ENCODE measurements at places on chromosomes 6 and 20.
A peak's percentile ranks its signal among the peaks of the same experiment; 100 is the strongest.

- DNase-seq: no peak
Observed at GRCh38 chr6:1018041-1018440, 293.9 kb upstream of the FOXQ1 start.

DNA sequence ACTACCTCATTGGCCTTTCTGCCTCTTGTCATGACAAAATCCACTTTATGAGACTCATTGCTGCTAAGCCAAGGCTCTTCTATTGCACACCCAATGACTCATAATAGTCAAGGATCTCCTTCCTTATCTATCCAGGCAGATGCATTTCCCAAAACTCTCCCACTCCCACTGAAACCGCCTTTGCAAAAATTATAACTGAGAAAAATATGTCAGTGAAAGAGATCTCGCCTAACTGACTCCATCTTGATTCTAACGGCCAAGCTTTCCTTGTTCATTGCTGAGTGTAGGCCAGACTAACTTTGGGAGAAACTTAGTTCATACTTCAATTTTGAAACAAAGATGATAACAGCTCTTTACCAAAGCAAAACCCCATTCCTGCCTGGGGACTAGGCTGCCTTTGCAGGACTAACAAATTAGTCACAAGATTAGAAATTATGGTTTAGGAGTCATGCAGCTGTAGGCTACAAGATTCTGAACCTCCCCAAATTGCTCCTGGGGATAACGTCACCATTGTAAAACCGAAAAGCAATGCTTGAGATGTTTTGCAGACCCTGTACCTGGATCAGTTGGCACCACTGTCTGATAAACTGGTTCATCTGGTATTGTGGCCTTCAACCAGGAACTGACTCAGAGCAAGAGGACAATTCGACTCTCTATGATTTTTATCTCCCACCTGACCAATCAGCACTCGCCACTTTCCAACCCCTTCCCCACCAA is 47.1 kb downstream of the HAO1 start:
- no peak for DNase-seq

- DNase-seq: no peak
Observed at GRCh38 chr20:53201588-53201987, 229.4 kb downstream of the TSHZ2 start.

DNA sequence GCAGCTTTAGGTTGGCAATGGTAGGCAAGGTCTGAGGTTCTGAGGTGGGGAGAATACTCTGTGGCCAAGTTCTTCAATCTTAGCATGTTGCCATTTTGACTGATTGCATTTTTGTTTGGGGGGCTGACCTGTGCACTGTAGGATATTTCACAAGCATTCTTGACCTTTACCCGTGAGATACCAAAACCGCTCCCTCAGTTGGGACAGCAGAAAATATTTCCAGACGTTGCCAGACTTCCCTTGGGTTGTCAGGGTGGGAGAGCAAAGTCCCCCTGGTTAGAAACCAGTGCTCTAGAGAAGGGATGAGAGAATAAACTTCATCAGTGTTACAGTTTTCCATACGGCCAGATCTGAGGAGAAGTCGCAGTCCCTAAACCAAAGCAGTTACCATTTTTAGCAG is 279.6 kb downstream of the TFAP2B start:
- no peak for DNase-seq

DNA sequence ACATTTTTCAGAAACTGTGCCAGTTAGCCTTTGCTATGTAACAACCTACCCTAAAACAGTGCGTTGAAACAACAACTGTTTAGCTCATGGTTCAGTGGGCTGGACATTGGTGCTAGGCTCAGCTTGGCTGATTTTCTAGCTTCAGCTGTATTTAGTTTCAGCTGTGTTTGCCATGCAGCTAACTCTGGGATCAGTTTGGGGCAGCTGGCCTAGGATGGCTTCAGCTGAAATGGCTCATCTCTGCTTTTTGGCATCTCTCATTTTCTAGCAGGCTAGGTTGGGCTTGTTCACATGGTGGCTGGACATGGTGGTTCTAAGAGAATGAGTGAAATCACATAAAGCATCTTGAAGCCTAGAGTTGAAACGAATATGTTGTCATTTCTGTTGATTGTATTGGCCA is 464.2 kb downstream of the QKI start:
- no peak for DNase-seq

DNA sequence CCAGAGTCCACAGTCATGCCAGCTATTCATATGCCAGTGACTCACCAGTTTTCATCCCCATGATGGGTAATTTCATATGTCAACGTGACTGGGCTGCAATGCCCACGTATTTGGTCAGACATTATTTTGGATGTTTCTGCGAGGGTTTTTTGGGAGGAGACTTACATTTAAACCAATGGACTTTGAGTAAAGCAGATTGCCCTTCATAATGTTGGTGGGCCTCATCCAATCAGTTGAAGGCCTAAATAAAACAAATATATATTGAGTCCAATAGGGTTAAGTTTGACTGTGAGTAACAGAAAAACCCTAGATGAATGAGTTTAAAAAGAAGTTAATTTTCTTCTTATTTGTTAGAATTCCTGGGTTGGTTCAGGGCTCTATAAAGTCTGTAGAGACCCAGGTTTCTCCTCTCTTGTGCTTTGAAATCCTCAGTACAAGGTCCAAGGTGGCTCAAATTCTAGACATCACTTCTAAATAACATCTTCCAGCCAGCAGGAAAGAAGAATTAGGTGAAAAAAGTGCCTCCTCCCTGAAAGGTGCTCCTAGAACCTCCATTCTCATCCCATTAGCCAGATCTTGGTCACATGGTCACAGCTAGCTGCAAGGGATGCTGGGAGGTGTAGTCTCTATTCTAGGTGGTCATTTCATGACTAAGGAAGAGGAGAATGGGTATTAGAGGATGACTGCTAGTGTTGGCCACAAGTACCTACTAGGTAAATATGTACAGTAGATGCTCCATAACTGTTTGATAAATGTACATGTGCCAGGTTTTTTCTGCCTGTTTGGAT is 16.7 kb upstream of the NEDD9 start:
- DNase-seq: no peak

- DNase-seq: peak; percentile 38
Observed at GRCh38 chr20:32285621-32286371, 8.3 kb downstream of the KIF3B start.

- DNase-seq: no peak
Observed at GRCh38 chr6:9136141-9136822, 700.9 kb upstream of the SLC35B3 start.

DNA sequence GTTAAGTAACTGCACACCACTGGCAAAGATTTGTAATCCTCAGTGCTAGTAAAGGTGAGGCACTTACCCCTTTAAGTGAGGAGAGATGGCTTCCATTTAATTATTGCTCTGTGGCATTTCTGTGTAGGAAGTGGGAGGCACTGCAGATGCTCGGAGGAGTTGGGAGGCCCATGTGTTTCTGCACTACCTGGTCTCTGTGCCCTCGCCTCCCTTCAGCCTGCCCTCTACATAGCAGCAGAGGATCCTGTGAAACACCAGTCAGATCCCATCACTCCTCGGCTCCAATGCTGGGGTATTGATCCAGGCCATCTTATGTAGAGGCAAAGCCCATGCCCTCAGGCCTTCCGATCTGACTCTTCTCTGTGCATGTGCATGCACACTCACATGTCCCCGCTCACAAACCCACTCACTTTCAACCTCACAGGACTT is 67.0 kb downstream of the SLX4IP start:
- no peak for DNase-seq

DNA sequence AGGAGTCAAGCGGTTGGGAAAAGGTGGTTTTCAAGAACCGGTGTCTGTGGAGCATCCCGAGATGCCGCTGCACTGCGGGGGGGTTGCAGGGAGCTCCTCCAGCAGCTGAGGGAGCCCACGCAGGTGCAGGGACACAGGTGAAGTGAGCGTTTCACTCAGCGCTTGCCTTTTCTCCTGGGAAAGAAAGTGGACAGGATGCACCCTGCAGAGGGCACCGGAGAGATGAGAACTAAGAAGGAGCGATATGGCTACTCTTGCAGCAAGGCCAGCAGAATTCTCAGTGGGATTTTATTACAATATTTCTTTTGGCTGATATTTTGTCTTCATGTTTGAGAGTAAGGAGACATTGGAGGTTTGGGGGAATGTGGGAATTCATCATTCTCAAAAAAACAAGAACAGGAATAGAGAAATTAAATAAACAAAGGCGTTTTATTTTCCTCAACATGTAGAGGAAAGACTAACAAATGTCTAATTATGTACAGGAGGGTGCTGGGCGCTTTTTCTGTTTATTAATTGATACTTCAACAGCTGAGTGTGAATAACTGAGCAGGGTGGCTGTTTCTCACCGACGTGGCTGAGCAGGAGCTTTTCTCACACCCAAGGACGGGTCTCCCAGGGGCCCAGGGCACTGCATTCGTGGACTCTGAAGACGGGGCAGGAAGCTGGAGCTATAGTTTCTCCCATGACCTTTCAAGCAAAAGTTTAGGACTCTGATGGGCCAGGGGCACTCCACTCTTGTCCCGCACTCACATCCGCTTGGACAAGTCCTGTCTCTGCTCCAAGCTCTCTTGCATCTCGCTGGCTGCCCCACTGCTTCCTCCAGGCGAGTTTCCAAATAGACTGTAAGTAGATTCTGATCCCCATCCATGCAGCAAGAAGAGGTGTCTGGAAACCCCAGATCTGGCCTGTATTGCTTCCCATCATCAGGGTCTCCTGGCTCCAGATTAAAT is 176.1 kb downstream of the SMOC2 start:
- DNase-seq: peak; percentile 29

DNA sequence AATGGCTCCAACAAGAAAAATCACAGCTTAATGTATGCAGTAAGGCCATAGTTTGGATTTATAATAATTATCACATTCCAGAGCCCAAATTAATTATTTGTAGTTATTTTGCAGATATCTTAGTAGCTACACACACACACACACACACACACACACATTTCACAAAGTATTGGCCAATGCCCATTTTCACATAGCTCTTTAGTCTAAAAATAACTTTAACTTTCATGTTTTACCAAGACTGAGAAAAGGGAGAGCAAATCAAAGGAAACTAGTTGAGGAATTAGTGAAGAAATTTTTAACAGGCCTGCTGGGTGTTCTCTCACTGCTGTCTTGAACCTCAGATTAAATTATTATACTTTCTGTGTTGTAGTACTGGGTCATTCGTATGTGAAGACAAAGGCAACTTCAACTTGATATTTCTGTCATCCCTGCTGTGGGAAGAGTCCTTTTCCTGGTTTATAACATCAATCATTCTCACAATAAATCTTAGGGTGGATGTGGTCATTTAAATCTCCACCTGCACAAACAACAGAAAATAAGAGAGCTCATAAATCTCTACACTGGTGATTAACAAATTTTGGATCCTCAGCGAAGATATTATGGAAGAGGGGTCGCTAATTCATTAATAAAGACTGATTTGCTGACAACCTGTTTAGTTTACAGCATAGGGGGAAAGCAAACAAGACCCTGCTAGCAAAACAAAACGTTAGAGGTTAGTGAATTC is 1.6 kb upstream of the TCF21 start:
- peak; percentile 60 for DNase-seq

DNA sequence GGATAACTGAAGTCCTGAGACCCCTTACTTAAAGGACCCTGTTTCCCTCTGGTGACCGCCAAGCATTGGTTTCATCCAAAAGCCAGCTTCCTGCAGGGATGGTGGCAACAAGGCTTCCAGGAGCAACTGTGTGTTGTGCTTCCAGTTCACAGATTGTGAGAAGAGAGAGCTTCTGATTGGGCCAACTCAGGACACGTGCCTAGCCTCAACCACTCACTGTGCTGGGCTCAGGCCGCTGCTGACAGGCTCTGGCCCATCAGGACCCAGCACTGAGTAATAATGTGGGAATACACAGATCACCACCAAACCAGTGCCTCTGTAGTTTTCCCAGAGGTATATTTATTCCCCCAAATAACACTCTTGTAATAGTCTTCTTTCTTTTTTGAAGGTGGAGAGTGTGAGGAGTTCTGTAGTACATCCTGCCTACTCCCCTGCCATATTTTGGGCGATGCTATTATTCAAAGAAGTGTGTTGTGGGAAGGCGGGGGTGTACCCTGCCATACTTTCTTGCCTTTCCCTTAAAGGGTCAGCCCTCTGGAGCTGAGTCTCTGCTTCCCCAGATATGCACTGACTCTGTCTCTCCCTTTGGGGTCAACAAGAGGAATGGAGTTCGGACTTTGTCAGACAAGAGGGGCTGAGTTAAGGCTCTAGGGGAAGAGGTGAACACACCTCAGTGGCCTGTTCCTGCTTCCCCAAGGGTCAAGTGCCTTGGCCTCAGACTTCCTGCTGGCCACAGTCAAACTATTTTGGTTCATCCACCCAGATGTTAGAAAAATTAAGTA is 23.2 kb downstream of the PPP1R16B start:
- DNase-seq: no peak

GRCh38 chr6:14258117-14258516 is 140.5 kb downstream of the CD83 start:
- DNase-seq: no peak

DNA sequence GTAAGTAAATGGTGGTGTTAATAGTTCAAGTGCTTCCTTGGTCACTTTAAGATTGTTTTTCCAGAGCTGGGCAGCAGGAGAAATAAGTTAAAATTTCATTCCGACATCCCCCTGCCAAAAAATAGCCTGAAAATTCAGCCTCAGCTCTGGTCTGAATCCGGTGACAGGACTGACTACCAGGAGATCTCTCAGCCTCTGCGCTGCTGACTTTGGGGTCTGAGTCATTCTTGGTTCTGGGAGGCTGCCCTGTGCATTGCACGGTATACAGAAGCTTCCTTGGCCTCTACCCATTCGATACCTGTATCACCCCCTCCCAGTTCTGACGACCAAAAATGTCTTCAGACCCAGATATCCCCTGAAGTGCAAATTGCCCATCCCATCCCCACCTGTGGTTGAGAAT is 36.3 kb upstream of the TFAP2C start:
- no peak for DNase-seq

DNA sequence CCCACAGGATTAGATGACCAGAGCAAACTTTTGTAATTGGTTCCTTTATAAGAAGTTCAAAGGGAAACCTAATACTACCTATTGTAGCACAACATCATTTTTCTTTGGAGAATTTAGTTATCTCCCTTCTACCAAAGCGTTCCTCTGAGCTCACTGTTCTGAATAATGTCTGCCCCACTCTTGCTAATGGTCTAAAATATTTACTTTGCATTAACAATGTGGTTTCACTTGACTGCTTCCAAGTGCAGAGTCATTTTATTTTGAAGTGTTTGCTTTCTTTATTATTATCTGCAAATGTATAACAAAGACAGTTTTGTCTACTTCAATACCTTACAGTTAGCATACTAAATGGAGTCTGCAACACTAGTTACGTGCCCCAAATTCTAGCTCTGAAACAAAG is 15.0 kb downstream of the TRAPPC3L start:
- DNase-seq: peak; percentile 62

DNA sequence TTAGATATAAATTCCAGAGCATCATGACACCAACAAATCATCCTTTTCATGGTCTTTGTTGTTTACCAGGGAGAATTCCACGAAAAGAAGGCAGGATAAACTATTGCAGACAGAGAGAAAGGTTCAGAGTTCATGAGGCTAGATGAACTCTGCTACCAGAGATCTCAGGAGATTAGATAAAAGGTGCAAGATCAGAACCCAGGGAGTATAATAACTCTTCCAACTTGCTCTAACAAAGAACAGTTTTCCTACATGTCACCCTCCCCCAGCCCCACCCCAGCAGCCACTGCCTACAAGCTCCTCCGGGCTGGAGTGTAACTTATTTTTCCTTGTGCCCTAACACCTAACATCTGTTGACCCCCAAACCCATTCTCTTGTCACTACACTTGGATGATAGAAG is 13.9 kb upstream of the CITED2 start:
- no peak for DNase-seq

- peak; percentile 20 for DNase-seq
Observed at GRCh38 chr6:78910591-78911171, 43.3 kb downstream of the IRAK1BP1 start.

Measured in lung (tissue), 17 donors.